NCI-H187 (cell line): ENCODE measurements at places on chromosomes 6 and 20.

DNA sequence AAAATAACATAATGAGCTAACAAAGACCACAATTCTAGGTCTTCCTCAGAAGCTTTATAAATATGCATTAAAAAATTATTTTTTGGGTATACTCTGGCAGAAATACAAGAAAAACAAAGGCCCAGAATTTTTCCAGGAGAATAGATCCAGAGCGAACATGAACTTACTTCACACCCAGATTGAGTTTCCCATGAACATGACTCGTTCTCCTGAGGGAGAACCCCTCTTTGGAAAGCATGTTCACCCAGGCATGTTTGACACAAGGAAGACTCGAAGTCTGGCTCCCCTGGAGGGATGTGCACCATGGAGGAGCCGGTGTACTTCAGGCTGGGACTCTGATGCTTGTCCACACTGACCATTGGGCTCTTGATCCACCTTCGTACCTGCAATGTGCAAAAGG is 56.1 kb downstream of the SGK1 start:
- DNase-seq = no peak

GRCh38 chr6:2134554-2134953 is 110.9 kb downstream of the GMDS start:
- no peak for DNase-seq

GRCh38 chr6:26514984-26515383 is 14.9 kb downstream of the BTN1A1 start:
- DNase-seq = no peak

GRCh38 chr6:158766621-158767455 is 52.3 kb downstream of the EZR start:
- no peak for DNase-seq

GRCh38 chr20:57065646-57066045 is 200.8 kb downstream of the BMP7 start:
- no peak for DNase-seq

- DNase-seq = no peak
Observed at GRCh38 chr6:105954148-105954547, 132.0 kb upstream of the PRDM1 start.

- no peak for DNase-seq
Observed at GRCh38 chr6:40325791-40326190, 261.4 kb downstream of the LRFN2 start.

- no peak for DNase-seq
Observed at GRCh38 chr6:130872250-130873095, 45.3 kb downstream of the SMLR1 start.

DNA sequence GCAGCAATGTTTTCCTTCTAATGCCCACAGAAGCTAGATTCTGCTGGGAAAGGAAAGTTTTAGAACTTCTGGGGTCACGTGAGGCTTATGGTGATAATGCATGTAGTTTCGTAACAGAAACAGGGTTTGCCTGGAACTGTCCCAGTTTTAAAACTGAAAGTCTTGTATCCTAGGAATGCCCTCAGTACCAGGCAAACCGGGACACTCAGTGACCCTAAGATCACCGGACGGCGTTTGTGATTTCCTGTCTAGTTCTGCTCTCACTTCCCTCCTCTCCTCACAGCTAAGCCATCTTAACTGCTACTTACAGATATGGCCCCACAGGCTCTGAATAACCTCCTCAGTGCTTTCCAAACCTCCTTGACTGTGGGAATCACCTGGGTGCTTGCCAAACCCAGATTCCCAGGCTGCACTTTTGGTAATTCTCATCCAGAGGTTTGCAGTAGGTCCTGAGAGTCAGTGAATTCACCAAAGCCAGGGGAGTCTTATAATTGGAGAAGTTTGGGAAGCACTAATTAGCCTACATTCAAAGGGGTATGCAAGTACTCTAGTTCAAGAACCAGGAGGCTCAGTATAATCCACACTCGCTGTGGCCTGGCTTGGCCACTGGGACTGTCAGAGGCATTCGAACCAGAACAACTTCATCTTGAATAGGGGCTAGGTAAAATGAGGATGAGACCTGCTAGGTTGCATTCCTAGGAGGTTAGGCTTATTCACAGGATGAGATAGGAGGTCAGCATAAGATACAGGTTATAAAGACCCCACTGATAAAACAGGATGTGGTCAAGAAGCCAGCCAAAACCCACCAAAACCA is 231.6 kb upstream of the MYLIP start:
- DNase-seq = no peak

DNA sequence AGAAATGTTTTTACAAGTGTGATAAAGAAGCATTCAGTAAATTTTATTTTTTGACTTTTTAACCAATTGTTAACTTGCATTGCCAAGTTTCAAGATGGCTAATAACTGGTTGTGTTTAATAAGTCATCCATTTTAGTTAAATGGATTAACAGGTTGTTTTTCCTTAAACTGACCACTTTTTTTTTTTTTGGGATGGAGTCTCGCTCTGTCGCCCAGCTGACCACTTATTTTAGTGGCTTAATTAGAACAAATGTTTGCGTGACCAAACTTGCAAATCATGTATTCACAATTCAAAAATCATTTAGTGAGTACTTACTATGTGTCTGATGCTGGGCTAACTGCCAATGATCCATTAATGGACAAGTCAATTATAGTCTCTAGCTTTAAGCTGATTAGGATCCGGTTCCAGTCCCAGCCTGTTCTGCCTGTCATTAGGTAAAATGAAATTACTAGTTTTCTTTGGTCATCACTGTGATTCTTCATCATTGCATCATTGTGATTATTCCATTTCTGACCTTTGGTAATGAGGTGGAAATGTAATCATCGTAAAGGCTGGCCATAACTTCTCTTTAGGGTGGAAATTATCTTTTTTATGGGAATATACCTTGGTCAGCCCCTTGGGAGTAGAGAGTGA is 729.2 kb upstream of the MARCKS start:
- DNase-seq = no peak

DNA sequence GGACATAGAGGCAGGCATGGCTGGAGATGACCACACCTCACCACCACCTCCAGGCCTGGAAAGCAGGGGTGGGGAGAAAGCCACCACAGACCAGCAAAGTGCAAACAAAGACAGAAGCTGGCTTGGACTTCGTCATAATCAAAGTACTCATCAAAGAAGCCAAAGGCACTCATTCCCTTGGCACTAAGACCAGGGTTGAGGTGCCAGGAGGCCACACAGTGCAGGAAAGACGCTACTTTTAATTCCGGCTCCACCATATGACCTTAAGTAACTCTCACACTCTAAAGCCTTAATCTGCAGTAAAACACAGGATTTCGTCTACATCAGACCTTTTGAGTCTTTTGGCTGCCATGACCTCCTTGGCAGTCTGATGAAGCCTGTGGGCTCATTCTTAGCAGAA is 123.1 kb downstream of the HIVEP2 start:
- no peak for DNase-seq

- DNase-seq = no peak
Observed at GRCh38 chr20:2767768-2768631, 32.4 kb downstream of the CPXM1 start.

- DNase-seq = no peak
Observed at GRCh38 chr20:45069261-45069660, 31.7 kb downstream of the KCNS1 start.

DNA sequence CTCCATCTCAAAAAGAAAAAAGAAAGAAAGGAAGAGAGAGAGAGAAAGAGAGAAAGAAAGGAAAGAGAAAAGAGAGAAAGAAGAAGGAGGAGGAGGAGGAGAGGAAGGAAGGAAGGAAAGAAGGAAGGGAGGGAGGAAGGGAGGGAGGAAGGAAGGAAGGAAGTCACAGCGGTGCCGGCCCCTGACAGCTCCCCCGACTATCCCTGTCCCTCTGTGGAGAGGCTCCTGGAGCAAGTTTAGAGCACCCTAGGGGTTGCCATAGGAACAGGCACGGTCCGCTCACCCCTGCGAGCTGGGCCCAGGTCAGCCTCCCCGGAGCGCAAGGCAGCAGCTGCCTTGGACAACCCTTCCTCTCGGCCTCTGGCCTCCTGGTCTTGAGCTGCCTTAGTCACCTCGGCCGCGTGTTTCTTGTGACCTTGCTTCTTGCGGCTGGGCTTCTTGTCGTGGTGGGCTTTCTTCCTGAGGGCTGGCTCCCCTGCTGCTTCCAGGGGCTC is 6.8 kb downstream of the BNIP5 start:
- no peak for DNase-seq

- no peak for DNase-seq
Observed at GRCh38 chr6:160417550-160417949, 69.4 kb downstream of the SLC22A3 start.

DNA sequence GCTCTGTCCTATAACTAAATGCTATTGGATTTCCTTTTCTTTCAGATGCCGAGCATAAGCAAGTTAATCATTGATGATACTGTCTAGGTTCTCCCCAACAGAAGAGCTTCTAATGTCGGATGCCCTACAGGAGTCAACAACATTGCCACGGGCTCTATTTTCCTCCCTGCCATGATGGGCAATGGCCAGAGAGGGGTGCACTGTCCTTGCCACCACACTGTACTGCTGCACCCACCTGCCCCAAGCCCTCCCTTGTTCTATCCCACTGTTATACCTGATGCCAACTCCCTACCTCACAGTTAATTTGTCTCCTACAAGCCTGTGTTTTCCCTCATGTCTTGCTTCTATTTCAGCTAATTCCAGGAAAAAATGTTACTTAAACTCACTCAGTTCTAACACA is 773.6 kb upstream of the CHD6 start:
- no peak for DNase-seq

DNA sequence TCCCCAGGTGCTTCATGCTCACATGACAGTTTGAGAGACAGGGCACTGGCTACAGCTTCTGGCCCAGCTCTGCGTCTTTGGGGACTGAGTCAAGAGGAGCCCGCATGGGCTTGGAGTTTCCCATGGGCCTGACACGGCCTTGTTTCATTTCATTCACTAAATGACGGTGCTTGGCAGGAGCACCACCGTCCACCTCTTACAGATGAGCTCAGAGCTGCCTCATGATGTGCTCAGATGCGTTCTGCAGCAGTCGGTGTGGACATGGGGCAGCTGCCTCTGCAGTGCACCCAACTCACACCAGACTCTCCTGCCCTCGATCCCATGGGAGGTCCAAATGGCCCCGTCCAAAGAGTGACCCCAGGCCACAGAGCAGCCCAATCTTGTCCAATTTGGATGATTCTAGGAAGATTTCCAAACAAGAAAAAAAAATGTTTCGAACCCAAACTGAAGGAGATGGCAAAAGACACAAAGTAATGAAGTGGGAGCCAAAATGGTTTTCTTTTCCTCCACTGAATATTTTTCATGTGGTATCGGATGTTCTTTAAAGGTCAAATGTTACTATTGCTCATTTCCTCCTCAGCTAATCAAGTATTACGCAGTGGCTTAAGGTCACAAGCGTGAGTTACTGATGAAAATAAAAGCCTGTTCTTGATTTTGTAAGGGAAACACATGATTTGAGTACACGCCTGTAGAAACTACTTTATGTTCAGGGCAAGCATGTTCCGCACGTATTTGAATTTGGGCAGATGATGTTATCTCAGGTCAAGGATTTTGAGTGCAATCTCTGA is 524.2 kb downstream of the CDH26 start:
- DNase-seq = peak; percentile 16

DNA sequence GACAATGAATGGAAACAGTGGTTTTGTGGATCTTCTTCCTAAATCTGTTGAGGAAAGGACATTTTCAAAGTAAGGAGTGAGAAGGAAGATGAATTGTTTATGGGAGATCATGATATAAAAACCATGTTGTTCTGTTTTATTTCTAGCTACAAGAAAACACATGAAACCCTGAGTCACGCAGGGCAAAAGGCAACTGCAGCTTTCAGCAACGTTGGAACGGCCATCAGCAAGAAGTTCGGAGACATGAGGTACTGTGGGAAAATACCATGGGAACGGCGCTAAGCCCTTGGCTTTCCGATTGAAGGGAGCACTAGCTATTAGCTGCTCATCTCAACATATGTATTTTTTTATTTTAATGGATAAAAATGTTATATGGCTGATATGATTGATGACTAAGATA is 53.6 kb downstream of the HDDC2 start:
- no peak for DNase-seq

GRCh38 chr6:147117580-147117979 is 86.6 kb upstream of the STXBP5 start:
- no peak for DNase-seq

DNA sequence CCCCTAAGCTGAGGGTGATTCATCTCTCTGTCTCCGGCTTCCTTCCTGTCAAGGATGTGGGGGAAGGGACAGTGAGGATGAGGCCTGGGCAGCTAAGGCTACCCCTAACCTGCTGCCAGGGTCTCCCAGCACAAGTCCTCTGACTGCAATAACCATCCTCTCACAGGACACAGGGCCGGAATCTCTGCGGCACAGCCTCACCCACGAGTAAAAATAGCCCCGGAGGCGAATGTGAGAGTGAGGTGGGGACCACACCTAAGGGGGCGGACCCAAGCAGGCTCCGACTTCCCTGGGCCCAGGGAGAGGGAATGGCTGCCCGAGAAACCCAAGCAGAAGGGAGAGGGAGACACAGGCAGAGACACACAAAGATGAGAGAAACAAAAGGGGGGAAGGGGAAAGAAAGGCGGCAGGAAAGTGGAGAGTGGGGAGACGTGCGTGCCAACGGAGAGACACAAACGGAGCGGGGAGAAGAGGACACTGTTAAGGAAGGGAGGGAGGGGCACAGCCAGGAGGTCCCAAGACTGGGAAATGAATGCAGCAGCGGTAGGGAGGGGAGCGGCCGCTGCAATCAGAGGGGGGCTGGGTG is 1.4 kb downstream of the CLIC1 start:
- DNase-seq = no peak

DNA sequence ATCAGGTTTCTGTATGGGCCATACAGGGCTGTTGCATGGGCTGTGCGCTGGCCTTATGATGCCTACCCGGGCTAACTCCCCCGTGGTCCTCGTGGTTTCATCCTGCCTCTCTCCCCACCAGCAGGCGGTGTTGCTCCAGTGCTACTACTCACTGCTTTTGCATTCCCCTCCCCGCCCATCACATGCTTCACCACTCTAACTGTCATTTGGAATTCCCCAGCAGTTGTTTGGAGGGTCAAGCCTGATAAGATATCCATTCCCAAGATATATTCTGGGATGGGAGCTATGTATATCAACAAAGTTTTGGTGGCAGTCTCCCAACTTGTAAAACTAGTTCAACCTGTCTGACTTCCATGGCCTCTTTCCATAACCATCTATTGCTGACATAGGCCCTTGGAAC is 233.2 kb upstream of the SOX4 start:
- DNase-seq = no peak

GRCh38 chr6:141467881-141468280 is 664.8 kb upstream of the GJE1 start:
- no peak for DNase-seq

GRCh38 chr6:88493717-88494116 is 327.6 kb upstream of the CNR1 start:
- DNase-seq = no peak

GRCh38 chr6:147156799-147157382 is 47.3 kb upstream of the STXBP5 start:
- DNase-seq = no peak

DNA sequence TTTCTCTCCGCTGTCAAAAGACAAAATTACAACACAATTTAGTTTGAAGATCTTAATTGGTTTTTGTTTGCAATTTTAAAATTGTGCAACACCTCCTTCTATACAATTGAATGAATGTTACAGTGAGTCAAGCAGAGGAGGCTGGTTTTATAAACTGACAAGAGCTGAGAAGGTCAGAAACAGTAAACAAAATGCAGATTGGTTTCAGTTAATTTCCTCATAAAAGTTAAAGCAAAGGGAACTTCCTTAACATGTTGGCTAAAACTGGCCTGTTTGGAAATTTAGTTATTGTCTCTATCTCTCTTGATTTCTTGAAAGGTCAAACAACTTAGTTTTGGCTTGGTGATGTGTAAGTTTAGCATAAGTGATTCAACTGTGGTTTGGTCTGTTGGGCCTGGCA is 22.2 kb downstream of the KHDC1L start:
- no peak for DNase-seq

GRCh38 chr6:105121981-105122380 is 57.8 kb downstream of the POPDC3 start:
- DNase-seq = no peak

GRCh38 chr20:56928007-56928406 is 298.9 kb downstream of the TFAP2C start:
- DNase-seq = no peak
